ENCODE measurements at places on chromosomes 7 and 10.

- no peak for DNase-seq
Measured at GRCh38 chr10:69878951-69879350, 77.2 kb downstream of the COL13A1 start.

GRCh38 chr10:110772454-110773025, 99.2 kb upstream of the PDCD4 start:
- DNase-seq = no peak

GRCh38 chr7:136969761-136970160, 101.3 kb downstream of the CHRM2 start:
- no peak for DNase-seq

GRCh38 chr10:86098187-86098881, 268.3 kb downstream of the GRID1 start:
- DNase-seq = no peak

DNA sequence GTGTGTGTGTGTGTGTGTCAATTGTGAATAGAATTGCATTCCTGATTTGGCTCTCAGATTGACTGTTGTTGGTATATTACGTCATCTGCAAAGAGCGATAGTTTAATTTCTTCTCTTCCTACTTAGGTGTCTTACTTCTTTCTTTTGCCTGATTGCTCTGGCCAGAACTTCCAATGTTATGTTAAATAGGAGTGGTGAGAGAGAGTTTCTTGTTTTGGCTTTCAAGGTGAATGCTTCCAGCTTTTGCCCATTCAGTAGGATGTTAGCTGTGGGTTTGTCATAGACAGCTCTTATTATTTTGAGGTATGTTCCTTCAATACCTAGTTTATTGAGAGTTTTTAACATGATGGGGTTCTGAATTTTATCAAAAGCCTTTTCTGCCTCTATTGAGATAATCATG, 34.2 kb upstream of the PRSS37 start:
- DNase-seq = no peak

DNA sequence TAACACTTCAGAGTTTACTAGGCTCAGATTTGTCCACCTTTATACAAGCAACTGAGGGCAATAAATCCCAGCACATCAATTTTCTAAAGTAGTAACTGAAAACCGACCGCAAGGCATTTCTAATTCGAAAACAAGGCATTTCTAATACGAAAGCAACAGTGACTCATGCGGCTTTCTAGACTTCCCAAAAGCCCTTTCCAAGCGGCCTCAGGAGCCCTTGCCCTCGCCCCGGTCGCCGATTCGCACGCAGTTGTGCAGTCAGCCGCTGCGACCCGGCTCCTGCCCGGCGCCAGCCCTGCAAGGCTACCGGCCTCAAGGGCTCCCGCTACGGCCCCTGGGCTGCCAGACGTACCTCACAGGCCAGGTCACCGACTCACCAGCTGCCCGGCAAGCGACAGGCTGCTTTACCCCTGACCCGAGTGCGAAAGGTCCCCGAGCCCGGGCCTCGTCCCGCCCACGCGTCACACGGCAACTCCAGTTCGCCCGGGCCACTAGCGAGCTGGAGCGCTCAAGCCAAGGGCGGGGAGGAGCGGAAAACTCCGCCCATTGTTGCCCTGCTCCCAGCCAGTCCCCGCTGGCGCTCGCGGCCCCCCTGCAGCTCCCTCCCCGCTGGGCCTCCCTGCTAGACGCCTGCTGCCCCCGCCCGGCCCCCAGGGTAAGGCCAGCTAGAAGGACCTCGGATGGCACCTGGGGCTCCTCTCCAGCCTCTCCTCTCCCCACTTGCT, 7.3 kb downstream of the NCOA4 start:
- peak; percentile 85 for DNase-seq

DNA sequence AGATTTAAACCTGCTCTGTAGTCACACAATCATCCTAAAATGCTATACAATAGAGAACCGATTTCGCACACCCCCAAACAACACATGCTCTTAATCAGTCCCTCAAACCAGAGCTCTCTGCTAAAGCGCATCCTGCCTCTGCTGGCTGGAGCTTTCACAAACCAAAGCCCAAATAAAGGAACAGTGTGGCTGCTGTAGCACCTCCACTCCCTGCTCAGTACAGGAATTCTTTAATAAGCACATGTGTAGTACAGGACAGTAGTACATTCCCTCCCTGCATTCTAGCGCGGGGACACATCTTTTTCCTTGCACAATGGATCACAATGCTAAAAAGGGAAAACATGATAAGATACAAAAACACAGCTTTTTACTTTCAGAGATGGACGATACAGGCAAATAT, 684.6 kb downstream of the MAGI2 start:
- DNase-seq = no peak
